Germinal center (tissue), 1 donor: ENCODE measurements at places on chromosomes 7 and 10.

DNA sequence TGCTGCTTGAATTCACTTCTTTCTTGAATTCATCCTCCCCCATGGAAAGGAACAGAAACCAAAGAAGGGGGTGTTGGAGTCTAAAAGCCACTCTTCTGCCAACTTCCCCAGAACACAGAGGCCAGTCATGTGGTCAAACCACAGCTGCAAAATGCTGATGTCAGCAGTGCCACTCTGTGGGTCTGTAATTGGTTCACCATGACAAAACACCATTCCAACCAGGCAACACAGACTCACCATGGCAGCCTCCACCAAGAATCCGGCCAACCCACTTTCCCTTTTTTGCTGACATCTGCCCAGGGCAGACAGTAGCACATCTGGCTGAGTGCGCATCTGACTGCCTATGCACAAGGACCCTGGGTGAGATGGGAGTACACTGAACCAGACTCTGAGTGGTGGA lies 16.8 kb downstream of the OSBPL3 start:
- peak; percentile 59 for DNase-seq

- DNase-seq = no peak
These were observed 2.0 kb downstream of the PRTFDC1 start for GRCh38 chr10:24950439-24950838.

DNA sequence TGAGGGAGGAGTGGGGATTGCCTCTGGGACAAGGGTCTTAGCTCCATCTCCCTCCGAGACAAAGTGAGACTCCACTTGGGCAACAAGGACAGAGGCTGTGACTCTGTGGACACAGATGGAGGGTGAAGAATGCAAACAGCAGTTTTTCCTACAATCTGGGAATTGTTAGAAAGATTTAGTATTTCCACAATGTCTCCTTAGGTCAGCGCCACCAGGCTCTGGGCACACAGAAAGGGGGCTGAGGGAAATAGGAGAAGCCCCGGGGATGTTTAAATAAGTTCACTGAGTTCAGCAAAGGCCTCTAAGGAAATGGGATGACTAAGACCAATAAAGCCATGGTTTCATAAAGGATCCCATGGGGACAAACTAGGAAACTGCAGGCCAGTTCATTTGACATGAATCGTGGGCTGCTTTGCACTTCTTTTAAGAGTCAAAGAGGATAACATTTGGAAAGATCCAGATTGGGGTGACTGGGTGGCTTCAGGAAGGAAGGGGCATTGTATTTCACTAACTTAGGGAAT lies 219.8 kb upstream of the GLI3 start:
- no peak for DNase-seq

DNA sequence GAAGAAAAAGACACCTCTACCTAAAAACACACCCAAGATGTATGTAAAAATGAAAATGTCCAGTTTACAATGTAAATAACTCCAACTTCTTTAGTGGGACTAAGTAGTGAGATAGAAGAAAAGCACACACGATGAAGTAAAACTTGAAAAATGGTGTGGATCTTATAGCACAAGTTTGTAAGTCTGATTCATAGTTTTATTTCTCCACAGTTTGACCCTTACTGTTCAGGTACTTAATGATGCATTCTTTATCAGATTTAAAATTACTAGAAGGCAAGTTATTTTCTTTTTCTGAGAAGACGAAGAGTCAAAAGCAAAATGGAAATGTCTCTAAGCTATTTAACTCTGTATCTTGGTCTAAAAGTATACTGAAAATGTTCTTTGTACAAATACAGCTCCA lies 6.1 kb downstream of the NAMPT start:
- DNase-seq = no peak

- no peak for DNase-seq
These were observed 658.0 kb downstream of the TYW1 start for GRCh38 chr7:67654642-67655041.

DNA sequence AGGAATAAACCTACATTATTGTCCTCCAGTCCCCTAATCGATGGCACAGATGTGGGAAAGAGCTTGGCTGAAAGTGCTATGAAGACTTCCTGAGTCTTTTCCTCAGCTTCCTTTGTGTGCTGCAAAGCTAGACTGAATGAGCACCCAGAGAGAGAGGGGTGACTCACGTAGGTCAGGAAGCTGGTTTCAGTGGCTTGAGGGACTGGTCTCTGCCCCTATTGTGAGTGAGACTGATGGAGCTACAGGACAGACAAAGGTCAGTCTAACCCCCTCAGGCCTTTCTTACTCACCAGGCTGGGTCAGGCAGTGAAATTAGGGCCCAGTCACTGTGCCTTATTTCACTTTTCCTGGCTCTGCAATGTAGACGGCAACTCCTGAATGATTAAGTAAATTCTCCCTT lies 171.1 kb upstream of the GRB10 start:
- DNase-seq = no peak

DNA sequence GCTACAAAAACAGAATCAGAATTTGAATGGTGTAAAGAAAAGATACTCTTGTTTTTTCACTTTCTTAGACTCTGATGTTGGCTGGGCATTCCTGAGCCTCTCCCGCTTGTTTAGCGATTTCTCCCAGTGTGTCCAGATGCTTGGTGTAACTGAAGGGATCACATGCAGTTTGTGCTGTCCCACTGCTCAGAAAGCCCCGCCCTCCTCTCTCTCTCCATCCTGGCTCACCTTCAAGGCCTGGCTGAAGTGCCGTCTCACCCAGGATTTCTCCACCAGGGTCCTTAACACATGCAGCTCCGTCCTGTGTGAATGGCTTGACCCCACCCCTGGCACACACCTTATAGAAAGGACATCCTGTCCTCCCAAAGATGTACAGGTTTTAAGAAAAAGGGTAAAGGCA lies 437.1 kb downstream of the LRMDA start:
- DNase-seq = no peak

DNA sequence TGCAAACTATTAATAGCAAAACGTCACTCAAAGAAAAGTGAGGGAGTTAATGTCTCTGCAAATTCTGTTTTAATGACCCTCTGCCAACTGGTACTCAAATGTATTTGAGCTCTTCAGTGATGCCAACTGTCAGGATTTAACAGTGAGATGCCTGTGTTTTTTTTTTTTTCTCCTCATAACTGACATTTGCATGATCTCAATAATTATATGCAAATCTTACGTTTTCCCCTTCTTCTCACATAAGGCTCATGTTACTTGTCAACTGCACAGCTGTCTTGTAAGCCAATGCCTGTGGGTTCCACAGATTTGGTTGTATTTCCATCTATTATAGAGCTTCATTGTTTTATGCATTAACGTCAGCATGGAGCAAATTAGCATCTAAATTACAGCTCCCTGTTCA lies 38.2 kb downstream of the PPP1R3A start:
- no peak for DNase-seq

GRCh38 chr7:18638594-18639452 lies 143.3 kb downstream of the HDAC9 start:
- DNase-seq = no peak

- DNase-seq = no peak
These were observed 948.8 kb downstream of the GRM8 start for GRCh38 chr7:126303926-126304325.

- no peak for DNase-seq
These were observed 174.3 kb downstream of the NRP1 start for GRCh38 chr10:33160151-33160550.

GRCh38 chr10:24153031-24153430 lies 55.9 kb upstream of the KIAA1217 start:
- no peak for DNase-seq

- peak; percentile 7 for DNase-seq
These were observed 154.9 kb downstream of the SDHAF3 start for GRCh38 chr7:97272237-97272975.

DNA sequence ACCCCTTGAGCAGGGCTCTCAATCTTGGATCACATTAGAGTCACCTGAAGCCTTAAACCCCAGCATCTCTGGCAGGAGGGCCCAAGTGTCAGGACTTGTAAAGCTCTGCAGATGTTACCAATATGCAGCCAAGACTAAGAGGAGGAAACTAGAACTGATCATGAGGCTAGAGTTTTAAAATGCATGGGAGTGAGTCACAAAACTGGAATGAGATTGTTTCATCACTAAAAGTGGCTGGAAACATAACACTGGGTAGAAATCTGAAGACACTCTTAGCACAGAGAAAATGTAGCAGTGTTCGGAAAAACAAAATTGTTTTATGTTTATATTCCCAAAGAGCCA lies 63.3 kb upstream of the GHITM start:
- no peak for DNase-seq

- DNase-seq = no peak
These were observed 62.1 kb downstream of the PAPSS2 start for GRCh38 chr10:87721781-87722180.

DNA sequence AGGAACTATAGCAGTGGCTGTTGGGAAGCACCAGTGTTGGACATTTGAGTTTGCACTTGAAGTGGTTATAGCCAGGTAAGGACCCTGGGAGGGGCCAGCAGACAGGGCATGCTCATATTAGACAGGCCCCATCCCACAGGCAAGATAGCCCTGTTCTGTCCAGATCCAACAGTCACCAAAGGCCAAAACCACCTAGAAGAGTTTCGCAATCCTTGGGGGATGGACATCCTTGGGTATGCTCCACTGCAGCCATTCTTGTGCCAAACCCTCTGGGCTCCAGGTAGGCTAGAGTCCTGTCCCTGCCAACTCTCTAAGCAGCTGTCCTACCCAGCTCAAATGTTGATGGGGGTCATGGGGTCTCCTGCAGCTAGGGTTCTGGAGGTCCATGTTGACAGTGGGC lies 76.8 kb downstream of the TMEM26 start:
- no peak for DNase-seq

DNA sequence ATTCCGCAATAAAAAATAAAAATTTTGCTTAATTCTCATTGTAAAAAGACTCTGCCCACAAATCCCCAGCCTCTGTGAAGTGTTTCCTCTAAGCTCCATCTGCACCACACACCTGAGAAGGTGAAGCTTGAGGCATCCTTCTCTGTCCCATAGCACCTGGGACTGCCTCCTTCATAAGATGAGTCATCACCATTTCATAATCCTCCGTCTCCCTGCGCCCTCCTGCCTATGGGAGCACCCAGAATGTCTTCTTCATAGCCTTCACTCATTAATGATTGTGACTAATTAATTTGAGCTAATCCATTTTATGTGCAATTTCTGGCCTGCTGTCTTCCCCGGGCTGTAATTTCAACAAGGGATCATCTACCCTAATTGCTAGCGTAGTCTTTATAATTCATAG lies 90.3 kb downstream of the WDR11 start:
- DNase-seq = no peak

DNA sequence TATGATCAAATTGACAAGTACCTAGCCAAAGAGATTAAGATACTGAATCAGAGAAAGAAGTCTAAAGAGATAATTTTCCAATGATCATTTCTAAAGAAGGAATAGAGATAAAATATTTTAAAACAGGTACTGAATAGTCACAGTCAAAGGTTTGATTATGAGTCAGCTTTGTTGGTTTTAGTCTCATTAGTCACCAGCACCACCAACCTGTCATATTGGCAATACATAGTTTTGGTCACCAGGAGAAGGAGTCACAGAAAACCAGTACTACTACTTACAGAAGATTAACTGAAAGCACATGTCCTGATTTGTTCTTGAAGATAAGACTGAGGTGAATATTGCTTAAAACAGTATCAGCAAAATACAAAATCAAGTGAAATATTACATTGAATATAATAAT lies 34.6 kb downstream of the ZEB1 start:
- no peak for DNase-seq

GRCh38 chr7:24135003-24135817 lies 148.8 kb upstream of the NPY start:
- no peak for DNase-seq

GRCh38 chr10:30928742-30929141 lies 102.9 kb downstream of the ZNF438 start:
- no peak for DNase-seq

- no peak for DNase-seq
These were observed 73.7 kb upstream of the TMEM229A start for GRCh38 chr7:124106575-124106974.

DNA sequence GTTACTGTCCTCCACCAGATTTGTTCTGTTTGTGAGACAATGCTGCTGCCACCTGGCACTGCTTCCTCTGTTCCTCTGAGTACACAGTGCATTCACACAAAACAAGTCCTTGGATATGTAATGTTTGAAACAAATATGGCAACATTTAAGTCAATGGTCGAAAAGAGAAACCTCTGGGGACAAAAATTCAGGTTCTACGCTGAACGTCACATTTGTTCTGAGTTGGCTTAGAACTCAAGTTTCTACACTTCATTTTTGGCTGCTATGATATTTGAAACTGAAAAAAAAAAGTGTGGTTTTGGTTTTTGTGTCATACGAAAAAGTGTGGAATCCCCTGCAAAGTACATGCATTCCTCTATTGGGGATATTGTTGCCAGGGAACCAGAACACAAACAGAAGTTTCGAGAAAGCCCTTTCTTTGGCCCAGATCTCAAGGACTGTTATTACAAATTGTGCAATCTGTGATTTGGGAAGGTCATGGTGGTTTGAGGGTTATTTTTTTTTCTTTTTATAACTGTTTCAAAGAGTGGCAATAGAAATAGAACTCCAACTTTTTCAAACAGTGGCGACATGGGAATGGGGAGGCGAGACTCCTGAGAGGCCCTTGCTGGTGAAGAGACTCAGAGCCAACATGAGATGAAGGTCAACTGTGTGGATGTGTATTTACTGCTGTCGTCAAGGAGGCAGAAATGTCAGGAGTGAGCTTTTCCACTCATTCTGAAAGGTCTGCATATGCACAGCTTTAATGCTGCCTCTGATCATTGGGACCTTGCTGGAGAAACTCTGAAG lies 127.5 kb downstream of the CUBN start:
- no peak for DNase-seq

DNA sequence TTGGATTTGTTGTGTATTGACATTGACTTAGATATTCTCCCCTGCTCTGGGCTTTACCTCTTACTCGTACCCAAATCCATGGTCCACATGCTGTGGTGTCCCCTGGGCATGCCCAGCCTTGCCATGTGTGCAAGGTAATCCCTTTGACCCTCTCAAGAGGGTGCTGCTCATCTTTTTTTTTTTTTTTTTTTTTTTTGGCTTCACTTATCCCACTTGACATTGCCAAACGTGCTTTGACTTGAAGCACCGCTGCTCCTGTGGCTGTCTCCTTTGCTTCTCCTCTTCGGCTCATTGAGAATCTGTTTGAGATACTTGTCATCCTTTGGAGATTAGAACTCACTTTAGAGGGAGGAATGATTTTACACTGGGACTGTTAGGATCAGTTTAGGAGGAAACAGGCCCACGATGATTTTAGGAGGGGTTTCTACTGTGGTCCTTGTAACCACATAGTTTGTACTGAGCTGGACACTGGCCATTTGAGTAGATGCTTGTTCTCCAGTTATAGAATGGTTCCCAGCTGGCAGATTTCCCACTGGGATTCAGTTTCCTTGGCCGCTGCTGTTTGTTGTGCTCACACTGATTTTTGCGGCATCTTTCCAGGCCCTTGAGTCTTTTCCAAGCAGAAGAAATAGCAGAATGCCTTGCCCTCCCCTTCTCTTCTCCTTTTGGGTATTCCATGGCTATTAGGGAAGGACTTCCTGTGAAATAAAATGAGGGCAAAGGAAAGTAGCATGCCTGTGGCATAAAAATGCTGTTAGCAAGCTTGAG lies 184.8 kb downstream of the AUTS2 start:
- no peak for DNase-seq

- no peak for DNase-seq
These were observed 70.6 kb downstream of the FOXL3 start for GRCh38 chr7:360454-361100.
